SK-N-SH treated with all-trans-retinoic acid at 6 μM for 48 hours (cell line): ENCODE measurements at places on chromosomes 1 and 21.

DNA sequence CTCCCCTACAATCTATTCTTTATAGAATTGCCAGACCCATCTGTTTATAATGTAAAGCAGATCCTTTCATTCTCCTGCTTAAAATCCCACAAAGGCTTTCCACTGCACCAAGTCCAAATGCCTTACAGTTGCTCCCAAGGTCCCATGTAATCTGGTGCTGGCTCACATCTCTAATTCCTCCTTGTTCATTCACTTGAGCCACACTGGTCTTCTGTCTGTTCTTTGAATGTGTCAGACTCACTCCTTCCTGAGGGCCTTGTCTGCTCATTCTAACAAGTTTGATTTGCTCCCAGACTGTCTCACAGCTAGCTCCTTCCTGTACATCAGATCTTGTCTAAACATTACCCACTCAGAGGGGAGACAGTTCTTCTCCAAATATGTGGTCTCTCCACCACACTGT is 38.9 kb downstream of the ALG14 start:
- ATAC-seq: peak; percentile 18; the same call in 2 of the 3 replicates

- peak; percentile 93 for ATAC-seq
Observed at GRCh38 chr21:45820171-45821091, 161.1 kb upstream of the COL6A1 start.

DNA sequence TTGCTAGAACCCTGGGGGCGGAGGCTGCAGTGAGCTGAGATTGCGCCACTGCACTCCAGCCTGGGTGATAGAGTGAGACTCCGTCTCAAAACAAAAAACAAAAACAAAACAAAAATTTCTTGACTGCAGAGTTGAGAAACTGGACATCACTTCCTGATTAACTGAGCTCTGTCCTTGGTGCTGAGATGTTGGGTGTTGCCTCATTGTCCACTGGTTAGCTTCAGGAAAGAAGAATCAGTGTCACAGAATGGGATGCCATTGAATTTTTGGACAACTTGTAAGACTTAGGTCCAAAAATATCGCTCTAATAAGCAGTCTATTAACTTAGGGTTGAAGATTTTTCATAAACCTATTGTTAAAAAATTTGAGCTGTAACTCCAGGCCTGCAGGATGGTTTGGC is 23.8 kb upstream of the KCNA10 start:
- ATAC-seq: no peak

GRCh38 chr1:15262706-15263105 is 15.7 kb downstream of the FHAD1 start:
- ATAC-seq: no peak

DNA sequence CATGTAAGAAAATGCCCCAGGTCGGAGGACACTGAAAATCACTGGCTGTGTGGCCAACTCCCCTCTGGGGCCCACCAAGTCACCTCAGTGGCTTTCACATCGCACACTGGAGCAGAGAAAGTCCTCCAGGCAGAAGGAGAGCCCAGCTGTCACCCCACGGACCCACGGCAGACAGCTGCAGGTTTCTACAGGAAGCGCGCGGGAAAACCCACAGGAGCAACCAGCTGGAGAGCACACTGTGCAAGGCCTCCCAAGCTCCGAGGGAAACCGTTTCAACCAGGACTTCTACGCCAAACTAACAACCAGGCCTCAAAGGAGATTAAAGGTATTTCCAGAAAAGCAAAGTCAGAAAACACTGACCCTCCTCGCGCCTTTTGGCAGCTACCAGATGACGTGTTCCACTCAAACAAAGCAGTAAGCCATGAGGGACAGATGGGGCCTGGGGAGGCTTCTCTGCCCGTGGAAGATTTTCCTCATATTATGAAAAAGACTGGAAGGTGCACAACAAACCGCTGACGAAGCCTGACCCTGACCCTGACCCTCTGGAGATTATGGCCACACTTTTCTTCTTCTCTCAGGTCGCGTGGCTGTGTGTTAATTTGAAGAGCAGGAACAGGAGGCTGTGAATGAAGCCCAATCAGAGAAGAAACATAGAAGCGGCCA is 21.0 kb downstream of the WDR4 start:
- ATAC-seq: no peak

DNA sequence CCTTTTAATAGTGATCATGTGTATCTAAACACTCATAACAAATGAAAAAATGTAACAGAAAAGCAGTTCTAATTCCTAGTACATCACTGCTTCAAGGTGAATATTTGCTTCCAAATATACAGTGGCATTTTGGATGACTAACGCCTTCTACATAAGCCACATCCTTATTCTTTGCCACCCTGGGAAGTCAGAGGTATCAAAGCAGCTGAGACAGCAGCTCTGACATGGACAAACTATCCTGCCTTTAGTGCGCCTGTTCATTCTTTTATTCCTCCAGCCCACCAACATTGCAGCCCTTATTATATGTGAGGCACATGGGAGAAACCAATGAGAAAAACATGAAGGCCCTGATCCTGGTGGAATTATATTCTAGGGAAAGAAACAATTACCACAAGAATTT is 183.0 kb downstream of the APP start:
- no peak for ATAC-seq

GRCh38 chr1:233082778-233083550 is 132.6 kb downstream of the NTPCR start:
- no peak for ATAC-seq

DNA sequence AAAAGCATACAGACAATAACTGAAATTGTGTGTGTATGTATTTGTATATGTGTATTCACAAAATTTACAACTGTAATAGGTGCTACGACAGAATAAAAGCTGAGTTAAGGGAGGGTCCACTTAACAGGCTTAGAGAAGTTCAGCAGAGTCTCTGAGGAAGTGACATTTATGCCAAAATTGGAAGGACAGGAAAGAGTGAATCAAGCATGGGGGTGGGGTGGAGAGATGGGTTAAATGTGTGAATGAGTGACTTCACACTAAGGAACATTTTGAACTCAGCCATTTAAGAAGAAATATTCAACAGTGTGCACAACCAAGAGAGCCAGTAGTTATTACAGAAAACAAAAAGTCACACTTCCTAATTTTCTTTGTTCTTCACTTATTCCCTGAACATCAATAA is 53.8 kb upstream of the RGS1 start:
- ATAC-seq: no peak

GRCh38 chr1:116375887-116376728 is 3.1 kb downstream of the ATP1A1 start:
- ATAC-seq: peak; percentile 14

DNA sequence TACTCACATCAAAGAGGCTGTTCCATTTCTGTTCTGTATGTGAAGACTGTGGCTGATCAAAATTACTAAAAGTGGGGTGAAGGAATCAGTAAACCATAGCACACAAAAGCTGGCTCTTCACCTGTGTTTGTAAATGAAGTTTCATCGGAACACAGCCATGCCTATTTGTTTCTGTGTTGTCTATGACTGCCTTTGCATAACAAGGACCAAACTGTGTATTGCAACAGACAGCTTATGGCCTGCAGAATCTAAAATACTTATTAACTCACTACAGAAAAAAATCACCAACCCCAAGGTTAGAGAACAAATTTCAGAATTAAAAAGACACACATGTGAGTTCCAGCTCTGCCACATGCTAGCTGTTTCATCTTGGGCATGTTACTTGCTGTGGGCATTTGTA is 163.9 kb downstream of the LYPLAL1 start:
- ATAC-seq: no peak

DNA sequence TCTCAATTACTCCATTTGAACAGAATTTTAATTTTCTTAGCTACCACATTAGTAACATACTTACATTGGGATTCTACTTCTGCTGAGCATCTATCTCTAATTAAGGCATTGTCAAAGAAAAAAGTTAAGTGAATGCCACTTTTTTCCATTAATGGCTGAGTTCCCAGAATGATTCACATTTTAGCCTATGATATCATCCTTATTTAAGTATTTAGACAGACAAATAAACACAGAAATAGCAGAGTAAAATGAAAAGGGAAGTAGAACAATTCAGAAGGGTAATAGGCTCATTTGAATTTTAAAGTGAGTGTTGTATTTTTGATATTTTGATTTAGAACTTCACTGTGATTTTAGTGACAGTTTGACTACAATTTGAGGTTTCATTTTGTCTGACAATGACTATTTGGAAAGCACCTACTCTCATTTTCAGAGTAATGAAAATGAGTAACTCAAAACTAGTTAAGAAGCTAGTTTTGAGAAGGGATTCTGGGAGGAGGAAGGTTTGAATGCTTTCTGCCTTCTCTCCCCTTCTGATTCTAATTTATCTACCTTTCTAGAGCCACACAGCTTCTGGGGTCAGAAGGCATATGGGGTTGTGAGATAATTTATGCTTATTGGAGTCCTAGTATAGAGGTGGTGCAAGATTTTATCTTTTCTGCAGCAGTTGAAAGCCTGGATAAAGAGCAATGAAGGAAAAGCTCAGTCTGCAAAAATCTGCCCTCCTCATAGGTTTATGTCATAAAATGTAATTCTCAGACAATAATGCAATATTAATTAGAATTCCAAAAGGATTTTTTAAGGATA is 15.5 kb downstream of the LYPLAL1 start:
- ATAC-seq: peak; percentile 85

DNA sequence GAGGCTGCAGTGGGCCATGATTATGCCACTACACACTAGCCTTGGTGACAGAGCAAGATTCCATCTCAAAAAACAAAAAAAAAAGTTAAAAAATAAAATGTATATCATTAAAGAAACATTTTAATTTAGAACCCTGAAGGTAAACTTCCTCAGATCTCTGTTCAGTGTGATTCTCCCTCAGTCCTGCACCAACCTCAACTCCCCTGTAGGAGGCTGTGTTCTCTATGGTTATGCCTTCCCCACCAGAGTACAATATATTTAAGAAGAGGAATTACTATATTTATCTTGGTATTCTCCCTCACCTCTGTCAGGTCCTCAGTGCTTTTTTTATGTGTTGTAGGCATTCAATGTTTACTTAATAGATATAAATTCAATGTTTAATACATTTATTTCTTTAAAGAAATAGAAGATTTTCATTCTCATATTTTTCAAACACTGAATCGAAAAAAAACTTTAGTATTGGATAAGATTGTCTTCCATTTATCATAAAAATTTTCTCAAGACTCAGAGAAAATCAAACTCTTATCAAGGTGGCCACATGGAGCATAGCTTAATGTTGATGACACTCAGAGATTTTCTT is 4.8 kb upstream of the LRRC8B start:
- peak; percentile 57 for ATAC-seq

DNA sequence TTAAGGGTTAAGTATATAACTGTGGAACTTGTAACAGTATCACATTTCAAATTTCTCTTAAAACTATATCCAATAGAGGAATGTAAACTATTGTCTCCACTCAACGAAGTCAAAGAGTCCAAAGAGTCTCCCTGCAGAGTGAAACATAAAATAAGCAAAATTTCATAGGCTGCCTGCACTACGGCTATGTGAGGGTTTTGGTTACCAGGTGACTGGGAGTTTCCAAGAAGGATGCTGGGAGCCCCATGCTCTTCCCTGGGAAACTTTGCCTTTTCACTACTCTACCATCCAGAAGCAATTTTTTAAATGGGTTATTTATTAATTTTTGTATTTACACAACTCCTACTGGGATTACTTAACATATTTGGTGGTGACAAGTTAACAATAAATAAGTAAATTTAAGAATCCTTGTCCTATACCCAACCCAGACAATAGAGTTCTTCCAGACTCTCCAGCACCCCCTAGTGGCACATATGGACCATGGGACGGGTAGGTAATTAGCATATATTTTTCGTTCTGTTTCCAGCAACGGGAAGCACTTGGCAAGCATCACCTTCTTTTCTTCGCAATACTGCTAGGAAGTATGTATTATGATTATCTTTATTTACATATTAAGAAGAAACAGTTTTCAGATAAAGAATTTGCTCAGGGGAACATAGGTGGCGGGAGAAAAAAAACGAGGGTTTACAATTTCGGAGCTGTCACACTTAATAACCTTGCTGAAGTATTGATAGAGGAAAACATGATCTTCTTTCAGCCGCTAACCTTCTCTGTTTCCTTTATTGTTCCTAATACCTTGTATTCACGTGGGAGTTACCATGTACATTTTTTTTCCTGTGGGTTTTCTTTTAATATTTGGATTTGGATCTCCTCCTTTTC is 3.5 kb downstream of the FMO2 start:
- ATAC-seq: peak; percentile 97

GRCh38 chr1:109216662-109217061 is 2.9 kb downstream of the SARS1 start:
- no peak for ATAC-seq

- no peak for ATAC-seq
Observed at GRCh38 chr1:96713649-96714048, 7.9 kb upstream of the PTBP2 start.

DNA sequence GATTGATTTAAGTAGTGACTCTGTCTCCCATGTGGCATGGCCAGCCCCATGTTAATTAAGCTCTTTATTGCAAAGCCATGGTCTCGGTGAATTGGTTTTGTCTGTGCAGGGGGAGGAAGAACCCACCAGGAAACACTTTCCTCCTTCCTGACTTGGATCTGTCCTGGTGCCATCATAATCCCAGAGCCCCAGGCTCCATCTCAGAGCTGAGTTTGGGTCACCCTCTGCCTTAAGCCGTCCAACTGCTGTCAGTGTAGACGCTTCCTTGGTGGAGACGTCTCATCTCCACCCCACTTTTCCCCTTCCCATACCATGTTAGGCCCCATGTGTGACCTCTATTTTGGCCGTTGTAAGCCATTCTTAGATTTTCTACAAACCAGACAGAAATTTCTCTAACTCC is 36.0 kb upstream of the COL6A2 start:
- no peak for ATAC-seq
